NB4 (cell line): ENCODE measurements at places on chromosomes 5 and 9.

DNA sequence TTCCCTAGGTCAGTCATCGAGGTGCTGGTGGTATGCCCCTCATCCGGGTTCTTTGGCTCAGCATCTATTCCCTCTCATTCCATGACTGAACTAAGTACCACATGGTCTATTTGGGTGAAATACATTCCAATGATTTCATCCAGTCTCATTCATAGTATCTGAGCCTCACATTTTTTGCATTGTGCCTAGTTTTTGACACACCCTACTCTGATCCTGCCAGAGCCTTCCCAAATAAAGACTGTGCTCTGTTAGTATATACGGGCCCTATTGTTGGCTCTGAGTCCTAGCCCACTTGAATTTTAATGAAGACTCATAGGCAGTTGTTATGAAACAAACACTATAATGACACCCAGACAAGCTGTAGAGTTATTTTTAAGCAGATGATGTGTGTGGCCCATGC is 740.7 kb downstream of the CETN3 start:
- no peak for DNase-seq

GRCh38 chr5:168931638-168932345 is 352.6 kb upstream of the PANK3 start:
- DNase-seq = peak; percentile 95

DNA sequence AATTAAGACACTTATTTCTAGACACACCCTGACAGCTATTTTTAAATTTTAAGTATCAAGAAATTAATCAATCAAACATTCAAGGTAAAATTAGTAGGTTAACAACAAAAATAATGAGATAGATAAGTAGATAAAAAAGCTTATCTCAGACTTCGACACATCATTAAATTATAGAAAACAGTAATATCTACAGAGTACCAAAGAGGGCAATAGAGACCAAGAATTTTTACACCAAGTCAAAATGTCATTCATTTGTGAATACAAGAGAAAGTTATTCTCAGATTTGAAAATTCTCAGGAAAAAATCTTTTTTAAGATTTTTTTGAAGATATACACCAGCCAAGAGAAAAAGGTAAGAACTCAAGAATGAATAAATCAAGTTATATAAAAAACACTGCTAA is 445.6 kb downstream of the ACTL7B start:
- no peak for DNase-seq

GRCh38 chr5:150647275-150648251 is 7.1 kb downstream of the SYNPO start:
- no peak for DNase-seq

- DNase-seq = no peak
Measured at GRCh38 chr9:127194881-127195713, 69.5 kb upstream of the GARNL3 start.
